ENCODE measurements at places on chromosomes 2 and 18.

DNA sequence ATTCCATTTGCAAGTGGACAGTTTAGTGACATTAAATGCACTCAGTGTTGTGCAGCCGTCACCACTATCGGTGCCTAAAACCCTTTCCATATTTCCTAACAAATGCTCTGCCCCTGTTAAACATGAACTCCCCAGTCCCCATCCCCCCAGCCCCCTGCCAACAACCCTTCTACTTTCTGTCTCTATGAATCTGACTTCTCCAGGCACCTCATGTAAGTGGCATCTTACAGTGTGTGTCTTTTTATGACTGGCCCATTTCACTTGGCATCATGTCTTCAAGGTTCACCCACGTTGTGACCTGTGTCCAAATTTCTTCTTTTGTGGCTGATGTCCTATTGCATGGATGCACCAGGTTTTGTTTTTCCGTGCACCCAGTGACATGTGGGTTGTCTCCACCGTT, 140.9 kb upstream of the GPC1 start:
- no peak for DNase-seq

DNA sequence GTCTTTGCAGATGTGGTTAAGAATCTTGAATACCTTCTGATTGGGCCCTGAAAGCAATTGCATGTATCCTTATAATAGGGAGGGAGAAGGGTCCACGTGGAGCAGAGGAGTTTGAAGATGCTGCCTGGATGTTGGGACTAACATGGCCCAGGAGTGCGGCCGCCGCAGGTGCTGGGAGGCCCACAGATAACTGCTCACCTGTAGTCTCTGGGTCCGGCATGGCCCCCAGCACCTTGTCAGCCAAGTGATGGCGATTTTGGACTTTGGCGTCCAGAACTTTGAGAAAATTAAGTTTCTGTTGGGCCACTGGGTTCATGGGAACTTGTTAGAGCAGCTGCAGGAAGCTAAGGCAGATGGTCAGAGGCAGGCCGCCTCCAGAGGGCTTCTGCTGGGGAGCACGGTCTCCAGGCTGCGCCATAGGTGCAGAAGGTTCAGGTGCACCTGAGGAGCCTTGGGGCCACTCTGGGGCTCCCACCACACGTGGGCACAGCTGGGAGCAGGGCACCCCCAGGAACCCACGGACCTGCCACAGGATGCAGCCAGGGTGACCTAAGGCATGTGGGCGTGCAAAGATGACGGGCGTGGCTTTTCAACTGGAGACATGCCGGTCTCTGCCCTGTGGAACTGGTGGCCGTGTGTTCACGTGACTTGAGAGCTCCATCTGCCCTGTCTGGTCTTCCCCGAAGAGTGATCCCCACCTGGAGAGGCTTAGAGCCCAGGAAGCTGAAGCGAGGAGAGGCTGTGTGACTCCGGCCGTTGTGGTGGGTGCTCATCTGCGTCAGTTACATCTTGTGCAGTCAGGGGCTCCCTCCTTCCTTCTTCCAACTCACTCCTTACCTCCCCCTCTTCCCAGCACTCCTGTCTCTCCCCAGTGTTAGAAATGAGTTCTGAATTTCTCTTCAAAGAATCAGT, 277.3 kb downstream of the AGAP1 start:
- DNase-seq, result no peak

GRCh38 chr2:74515271-74515980, 1.2 kb downstream of the TLX2 start:
- DNase-seq, result no peak

- DNase-seq, result no peak
These were observed 37.2 kb downstream of the LRPPRC start for GRCh38 chr2:43958397-43959275.

- DNase-seq, result no peak
These were observed 1191.9 kb upstream of the SLC39A10 start for GRCh38 chr2:194464964-194465638.

DNA sequence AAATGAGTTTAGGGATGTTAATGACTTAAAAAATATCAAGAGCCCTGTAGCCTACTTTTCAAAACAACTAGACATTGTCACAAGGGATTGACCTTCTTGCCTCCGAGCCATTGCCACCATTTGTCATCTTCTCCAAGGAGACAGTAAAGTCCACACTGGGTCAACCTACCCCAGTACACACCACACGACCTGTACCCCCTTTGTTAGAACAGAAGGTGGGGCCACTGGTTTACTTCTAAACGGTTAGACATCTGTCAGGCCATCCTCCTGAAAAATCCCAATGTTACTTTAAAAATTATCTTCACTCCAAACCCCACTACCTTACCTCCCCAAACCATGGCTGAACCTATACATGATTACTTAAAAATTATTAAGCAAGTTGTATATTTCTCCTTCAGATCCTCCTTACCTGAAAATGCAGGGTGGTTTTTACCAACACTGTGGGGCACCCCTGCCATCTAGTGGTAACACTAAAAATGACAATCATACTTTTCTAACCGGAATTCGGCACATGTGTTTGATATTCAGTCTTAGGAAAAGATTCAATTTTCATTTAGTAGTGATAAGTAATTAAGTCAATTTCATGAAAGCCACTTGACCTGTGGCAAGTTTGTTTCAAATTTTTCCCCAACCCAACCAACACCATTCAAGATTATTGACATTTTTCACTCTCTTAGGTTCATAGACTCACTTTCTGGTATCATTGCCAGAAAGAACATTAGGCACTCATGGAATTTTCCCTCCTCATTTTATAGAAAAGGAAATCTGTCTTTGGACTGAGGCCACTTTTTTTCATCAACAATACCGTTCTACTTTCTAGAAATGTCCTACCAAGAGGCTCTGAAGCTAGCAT, 265.3 kb upstream of the PKDCC start:
- DNase-seq, result peak; percentile 30

GRCh38 chr2:230874456-230874855, 9.7 kb downstream of the ITM2C start:
- DNase-seq, result no peak

GRCh38 chr2:192885569-192886160, 690.9 kb upstream of the TMEFF2 start:
- DNase-seq, result peak; percentile 66

DNA sequence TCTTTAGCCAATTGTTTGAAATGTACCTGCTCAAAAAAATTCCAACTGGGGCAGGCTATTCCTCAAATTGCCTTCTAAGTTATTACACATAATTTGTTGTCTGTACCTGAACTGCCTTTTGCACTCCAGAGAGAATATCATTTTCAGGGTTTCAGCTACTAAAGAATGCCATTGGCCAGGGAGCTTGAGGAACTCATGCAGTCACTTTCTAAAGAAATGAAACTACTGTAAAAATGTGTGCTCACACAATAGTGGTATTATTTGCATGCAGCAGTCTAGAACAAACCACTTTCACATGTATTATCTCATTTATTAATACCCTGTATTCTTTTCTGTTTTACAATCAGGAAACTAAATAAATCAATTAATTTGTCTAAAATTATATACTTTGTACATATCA, 152.2 kb downstream of the PID1 start:
- no peak for DNase-seq

DNA sequence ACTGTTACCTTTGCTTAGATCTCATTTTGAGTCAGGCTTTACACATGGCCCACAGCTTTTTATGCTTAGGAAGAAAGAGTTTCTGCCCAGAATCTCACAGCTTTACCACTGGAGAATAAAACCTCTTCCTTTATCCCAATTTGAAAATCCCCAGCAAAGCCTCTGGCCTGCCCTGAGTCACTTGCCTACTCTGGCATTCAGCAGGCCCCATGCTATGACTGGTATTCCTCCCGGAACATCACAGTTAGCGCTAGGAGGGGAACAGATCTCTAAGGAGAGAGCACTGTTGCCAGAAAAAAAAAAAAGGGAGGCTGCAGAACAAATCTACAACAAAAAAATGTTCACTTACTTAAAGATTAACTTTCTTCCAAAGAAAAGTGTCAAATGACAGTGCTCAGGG, 152.9 kb upstream of the DNMT3A start:
- DNase-seq, result no peak

- no peak for DNase-seq
These were observed 175.2 kb downstream of the SMAD7 start for GRCh38 chr18:48775372-48776155.

GRCh38 chr2:121094101-121094500, 190.9 kb downstream of the TFCP2L1 start:
- no peak for DNase-seq

DNA sequence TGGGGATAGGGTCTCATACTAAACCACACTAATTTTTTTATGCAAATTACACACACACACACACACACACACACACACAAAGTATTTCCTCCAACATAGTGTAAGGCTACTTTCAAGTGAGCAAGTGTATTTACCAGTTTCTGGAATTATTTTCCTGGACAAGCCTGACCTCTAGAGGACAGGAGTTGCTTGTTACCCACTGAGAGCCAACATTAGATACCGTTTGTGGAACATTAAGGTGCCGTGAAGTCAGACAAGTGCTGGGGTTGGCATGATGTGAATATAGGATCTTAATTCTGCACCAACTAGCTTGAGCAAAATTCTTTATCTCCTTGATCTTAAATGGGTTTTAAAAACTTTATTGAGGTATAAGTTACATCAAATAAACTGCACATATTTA, 39.3 kb upstream of the SERPINB2 start:
- DNase-seq, result peak; percentile 76

Measured in NCI-H510A treated with DMSO at 0.1 percent for 48 hours (cell line).